ENCODE measurements at places on chromosomes 2 and 18. TPM values are rescaled to one million over a fixed set of nuclear protein-coding genes. Genes with fewer than 3 reads are reported as not detected.

BMP10 gene
- total RNA-seq: not detected

MAP3K20 gene
- total RNA-seq: 27.6 TPM

NEU2 gene
- total RNA-seq: not detected

CXCR1 gene
- total RNA-seq: not detected

TLX2 gene
- total RNA-seq: 0.31 TPM

ARL4C gene
- 47.4 TPM for total RNA-seq

RNF152 gene
- 0.13 TPM for total RNA-seq

TUBB8B gene
- not detected for total RNA-seq

ITPRIPL1 gene
- not detected for total RNA-seq

C2orf66 gene
- total RNA-seq: not detected

ACTR1B gene
- 42.1 TPM for total RNA-seq

SERPINB7 gene
- total RNA-seq: 2.8 TPM

EIF4E2 gene
- total RNA-seq: 175 TPM

TMEM18 gene
- 43.9 TPM for total RNA-seq

KCNK3 gene
- total RNA-seq: 0.94 TPM

LYG2 gene
- 0.18 TPM for total RNA-seq

CPO gene
- not detected for total RNA-seq
